ENCODE measurements at places on chromosomes 7 and 10. TPM values are rescaled to one million over a fixed set of nuclear protein-coding genes. Genes with fewer than 3 reads are reported as not detected.

TRA2A gene
- 54.6 TPM for total RNA-seq

OR9A2 gene
- 0.28 TPM for total RNA-seq

GRCh38 chr7:128167042-128167701, 73.9 kb upstream of the LEP start:
- DNase-seq = no peak

CRHR2 gene
- 2.4 TPM for total RNA-seq

- no peak for DNase-seq
Observed at GRCh38 chr10:35565602-35566081, 39.5 kb upstream of the GJD4 start.

- DNase-seq = peak; percentile 91
Observed at GRCh38 chr7:39746103-39746819, 122.9 kb downstream of the RALA start.

DNA sequence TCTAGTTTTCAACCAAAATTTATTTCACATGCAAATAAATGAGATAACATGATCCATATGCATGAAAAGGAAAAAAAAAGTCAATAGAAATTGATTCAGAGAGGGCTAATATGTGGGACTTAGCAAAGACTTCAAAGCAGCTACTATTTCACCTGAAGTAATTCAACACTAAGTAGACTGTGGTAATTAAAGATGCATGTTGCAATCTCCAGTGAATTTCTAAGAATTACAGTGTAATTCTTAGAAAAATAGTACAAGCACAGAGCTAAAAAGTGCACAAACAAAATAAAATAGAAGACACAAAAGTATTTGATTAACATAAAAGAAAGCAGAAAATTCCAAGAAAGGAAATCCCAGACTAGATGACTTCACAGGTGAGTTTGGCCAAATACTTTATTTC, 25.7 kb downstream of the GPR22 start:
- no peak for DNase-seq

- no peak for DNase-seq
Observed at GRCh38 chr7:12684733-12685132, 2.7 kb upstream of the ARL4A start.

- no peak for DNase-seq
Observed at GRCh38 chr10:33809732-33810131, 475.3 kb upstream of the NRP1 start.

GRCh38 chr7:47690902-47691558, 109.1 kb upstream of the TNS3 start:
- no peak for DNase-seq

GRCh38 chr10:119270762-119271366, 63.5 kb downstream of the GRK5 start:
- no peak for DNase-seq

- DNase-seq = no peak
Observed at GRCh38 chr7:50660040-50660829, 95.0 kb upstream of the DDC start.

DNA sequence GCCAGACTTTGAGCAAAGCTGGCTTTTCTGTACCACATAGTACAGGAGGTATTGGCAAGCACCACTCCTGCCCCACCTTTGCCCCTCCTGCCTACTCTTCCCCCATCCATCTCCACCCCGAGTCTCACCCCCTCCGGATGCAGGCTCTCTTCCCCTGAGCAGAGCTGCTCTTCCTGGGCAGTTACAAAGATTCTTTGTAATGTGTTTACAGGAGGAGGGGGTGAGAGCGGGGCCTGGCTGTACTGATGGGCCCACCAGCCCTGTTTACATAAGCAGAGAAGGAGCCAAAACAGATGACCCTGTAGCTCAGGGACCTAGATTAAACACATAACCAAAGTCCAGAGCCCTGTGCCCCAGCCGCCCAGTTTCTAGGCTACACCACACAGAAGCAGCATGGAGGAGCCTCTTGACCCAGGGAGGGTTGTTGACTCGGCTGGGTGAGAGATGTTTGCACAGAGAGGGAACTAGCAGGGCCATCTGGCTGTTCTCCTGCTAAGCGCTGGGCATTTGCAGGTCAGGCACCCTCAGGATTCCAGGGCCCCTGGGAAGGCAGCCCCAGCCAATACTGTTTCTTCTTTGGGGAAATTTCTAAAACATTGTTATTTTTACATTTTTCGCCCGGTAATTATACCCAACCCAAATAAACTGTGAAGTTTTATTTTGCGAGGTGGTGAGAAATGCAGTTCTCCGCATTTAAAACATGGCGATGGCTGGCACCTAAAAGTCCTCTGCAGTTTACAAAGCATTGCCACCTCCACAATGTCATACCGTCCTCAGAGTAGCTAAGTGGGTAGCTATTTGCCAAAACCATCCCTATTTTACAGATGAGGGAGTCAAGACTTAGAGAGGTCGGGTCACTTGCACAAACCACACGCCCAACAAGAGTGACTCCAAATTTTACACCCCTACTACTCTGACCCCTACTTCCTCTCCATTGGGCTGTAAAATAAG, 11.4 kb upstream of the ZKSCAN1 start:
- DNase-seq = no peak

DNA sequence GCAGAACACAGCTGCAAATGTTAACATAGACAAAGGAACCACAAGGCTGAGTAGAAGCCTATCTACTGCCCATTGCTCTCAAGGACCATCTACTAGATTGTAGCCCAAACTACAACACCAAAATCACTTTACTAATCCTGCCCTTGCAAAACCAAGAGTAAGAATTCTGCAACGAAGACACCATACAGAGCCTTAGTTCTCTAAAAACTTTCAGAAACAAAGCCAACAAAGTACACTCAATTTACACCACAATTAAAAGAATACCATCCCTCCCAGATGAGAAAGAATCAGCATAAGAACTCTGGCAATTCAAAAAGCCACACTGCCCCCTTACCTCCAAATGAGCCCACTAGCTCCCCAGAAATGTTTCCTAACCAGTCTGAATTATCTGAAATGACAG, 294.3 kb downstream of the CTNNA3 start:
- no peak for DNase-seq

DNA sequence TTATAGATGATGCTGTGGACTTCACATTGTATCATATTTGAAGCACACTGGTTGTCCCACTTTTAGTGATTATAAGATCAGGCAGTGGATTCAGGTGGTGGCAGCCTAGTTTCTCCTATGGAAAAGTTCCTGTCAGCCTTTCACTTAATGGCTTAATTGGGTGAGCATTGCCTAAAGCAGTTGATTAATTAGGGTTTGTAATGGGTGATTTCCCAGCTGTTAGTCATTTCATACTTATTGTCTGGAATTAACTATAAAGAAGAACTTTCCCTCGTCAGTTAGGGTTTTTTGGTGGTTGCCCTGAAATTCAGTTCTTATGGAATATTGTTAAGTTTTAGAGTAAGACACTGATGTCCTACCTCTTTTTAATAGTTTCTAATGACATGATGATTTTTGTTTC, 78.8 kb downstream of the SLC25A40 start:
- no peak for DNase-seq

GRCh38 chr7:44470135-44470479, 20.4 kb downstream of the NUDCD3 start:
- no peak for DNase-seq

Measured in spinal cord (tissue), 10 donors.